Muscle of leg (tissue), 16 donors: ENCODE measurements at places on chromosomes 2 and 18. TPM values are rescaled to one million over a fixed set of nuclear protein-coding genes. Genes with fewer than 3 reads are reported as not detected.

Gene NDUFAF7
- 17.2 TPM for polyA plus RNA-seq

Gene ANKRD30BL
- polyA plus RNA-seq, result not detected

Gene ALPI
- not detected for polyA plus RNA-seq

Gene MRPS9
- 29.1 TPM for polyA plus RNA-seq

Gene FBXO36
- 2.3 TPM for polyA plus RNA-seq

Gene BCS1L
- polyA plus RNA-seq, result 39.1 TPM

Gene COL5A2
- 453 TPM for polyA plus RNA-seq

Gene CABYR
- 3.2 TPM for polyA plus RNA-seq

Gene SNORC
- polyA plus RNA-seq, result 1.7 TPM

Gene PTPN4
- polyA plus RNA-seq, result 15.9 TPM

Gene KIF3C
- 7.5 TPM for polyA plus RNA-seq

Gene DYSF
- 99.9 TPM for polyA plus RNA-seq

Gene TMEM37
- polyA plus RNA-seq, result 10.9 TPM

Gene TBR1
- not detected for polyA plus RNA-seq

Gene KCNS3
- polyA plus RNA-seq, result 11.1 TPM

Gene DNAH6
- polyA plus RNA-seq, result 0.09 TPM

Gene BCL2
- 18.9 TPM for polyA plus RNA-seq

Gene CYP27A1
- 20.1 TPM for polyA plus RNA-seq

Gene TLX2
- polyA plus RNA-seq, result not detected

Gene DSG4
- not detected for polyA plus RNA-seq
